Stimulated activated CD4-positive, alpha-beta T cell treated with anti-CD3 and anti-CD28 coated beads, Interleukin-4, amount 100 ng/mL, for 48 hours (primary cell): ENCODE measurements at places on chromosomes 12 and 14.

GRCh38 chr14:62247266-62247665 lies 485.0 kb downstream of the SNAPC1 start:
- no peak for DNase-seq

GRCh38 chr12:12008232-12008850 lies 62.4 kb upstream of the BCL2L14 start:
- peak; percentile 63 for DNase-seq

- DNase-seq = no peak
Measured at GRCh38 chr12:97112136-97112535, 205.1 kb downstream of the NEDD1 start.

DNA sequence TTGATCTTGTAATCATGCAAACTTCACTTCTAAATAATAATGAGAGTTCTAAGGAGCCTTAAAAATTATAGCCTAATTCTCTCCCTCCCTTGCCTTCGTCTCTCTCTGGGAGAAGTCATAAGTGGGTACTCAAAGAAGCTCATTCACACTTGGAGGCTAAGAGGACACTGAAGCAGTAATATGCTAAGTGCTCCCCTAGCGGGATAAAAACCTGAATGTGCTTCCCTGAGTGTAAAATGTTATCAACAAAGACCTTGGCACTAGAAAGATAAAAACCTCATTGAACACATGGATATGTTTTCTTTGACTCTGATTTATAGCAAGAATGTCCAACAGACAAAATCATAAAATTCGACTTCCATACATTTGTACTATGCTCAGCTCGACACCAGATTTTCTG lies 337.9 kb upstream of the NOVA1 start:
- no peak for DNase-seq

DNA sequence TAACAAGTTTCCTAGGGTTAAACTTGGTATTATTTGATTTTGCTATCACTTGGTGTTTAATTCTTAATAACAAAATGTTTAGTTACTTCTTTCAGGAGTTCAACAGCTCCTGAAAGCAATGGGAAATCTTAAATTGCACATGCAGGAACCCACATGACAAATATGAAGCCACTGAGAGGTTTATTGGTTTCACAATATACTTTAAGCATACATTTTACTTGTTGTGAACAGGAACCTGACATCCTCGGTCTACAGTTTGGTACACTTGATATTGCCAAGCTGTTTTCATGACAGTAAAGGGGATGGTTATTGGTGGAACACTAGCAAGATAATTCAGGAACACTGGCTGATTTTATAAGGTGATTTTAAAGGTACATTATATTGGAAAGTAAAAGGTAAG lies 46.2 kb downstream of the SLC38A1 start:
- no peak for DNase-seq

GRCh38 chr12:110001596-110001995 lies 2.4 kb downstream of the ANKRD13A start:
- DNase-seq = no peak

- no peak for DNase-seq
Measured at GRCh38 chr12:119674560-119674959, 6.6 kb downstream of the PRKAB1 start.

DNA sequence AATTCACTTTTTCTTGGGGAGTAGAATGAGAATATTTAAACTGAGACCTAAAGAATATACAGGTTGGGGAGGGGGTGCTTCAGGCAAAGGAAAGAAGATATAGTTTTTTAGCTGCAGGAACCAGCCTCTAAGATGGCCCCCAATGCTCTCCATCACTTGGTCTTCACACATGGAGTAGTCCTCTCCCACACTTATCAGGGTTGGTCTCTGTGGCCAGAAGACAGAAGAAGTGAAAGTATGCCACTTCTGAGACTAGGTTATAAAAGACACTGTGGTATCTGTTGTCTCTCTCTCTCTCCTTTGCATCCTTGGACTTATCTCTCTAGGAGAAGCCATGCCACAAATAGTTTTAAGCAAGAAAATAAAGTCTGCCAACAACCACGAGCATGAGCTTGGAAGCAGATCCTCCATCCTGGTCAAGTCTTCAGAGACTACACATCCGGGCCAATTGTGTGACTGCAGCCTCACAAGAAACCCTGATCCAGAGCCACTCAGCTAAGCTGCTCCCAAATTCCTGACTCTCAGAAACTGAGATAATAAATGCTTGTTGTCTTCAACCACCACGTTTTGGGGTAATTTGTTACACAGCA lies 18.0 kb downstream of the PUS7L start:
- no peak for DNase-seq

DNA sequence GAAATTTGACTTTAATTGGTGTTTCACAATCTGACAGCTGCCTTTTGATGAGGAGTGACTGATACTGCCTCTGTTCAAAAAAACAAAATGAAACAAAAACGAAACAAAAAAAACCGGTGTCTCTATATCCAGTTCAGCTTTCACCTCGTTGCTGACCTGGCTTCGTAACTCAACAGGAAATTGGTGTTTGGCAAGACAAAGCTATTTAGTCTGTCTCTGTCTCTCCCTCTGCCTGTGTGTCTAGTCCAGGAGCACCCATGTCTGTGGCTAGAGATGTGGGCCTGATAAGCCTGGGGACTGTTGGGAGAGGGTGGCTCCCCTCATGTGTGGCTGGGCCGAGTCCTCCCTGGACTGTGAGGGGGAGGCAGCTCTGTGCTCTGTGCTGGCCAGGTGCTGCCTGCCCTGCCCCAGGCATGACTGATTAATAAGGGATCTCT lies 11.3 kb downstream of the CACNA1C start:
- no peak for DNase-seq

- DNase-seq = no peak
Measured at GRCh38 chr12:47360771-47361388, 281.1 kb upstream of the AMIGO2 start.

- DNase-seq = no peak
Measured at GRCh38 chr12:56947633-56948456, 9.6 kb downstream of the RDH16 start.

DNA sequence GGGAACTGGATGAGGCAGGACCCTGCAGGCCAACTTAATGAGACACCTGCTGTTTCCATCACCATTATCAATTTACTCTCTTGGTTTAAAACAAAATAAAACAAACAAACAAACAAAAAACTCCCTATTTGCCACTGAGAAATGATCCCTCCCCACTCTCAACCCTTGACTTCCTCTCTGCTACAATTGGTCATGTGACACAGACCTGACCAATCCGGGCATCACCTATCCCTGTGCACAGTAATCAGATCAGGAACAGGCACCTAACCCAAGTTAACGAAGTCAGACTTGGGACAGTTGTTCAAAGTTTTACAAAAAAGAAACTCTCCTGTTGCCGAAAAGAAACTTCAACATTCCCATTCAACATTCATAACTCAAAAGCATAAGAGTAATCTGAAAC lies 58.4 kb downstream of the NELL2 start:
- DNase-seq = no peak

GRCh38 chr14:24279301-24280186 lies 8.1 kb upstream of the RABGGTA start:
- DNase-seq = no peak

GRCh38 chr14:54815515-54815914 lies 87.1 kb downstream of the GCH1 start:
- no peak for DNase-seq

- DNase-seq = no peak
Measured at GRCh38 chr12:26009593-26009992, 51.1 kb downstream of the RASSF8 start.

GRCh38 chr14:60863249-60863648 lies 117.6 kb downstream of the TRMT5 start:
- DNase-seq = no peak

DNA sequence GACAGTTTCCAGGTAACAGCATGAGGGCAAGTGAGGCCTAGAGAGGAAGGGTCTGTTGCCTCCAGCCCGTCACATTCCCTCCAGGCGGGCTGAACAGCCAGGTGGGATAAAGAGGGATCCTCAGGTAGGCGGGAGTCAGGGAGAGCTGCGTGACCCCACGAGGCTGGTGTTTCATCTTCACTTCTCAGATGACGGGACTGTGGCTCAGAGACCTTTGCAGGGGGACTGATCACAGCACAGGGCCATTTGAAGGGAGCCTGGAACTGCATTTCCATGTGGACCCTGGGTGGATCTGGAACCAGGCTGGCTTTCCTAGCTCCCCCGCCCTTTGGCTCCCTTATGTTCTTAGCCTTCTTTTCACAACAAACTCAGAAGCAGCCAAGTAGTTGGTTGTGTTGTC lies 37.4 kb downstream of the SH2B3 start:
- DNase-seq = no peak

- DNase-seq = no peak
Measured at GRCh38 chr14:64640839-64641238, 63.4 kb upstream of the PLEKHG3 start.

GRCh38 chr14:93989939-93990338 lies 7.2 kb upstream of the CCDC197 start:
- no peak for DNase-seq

DNA sequence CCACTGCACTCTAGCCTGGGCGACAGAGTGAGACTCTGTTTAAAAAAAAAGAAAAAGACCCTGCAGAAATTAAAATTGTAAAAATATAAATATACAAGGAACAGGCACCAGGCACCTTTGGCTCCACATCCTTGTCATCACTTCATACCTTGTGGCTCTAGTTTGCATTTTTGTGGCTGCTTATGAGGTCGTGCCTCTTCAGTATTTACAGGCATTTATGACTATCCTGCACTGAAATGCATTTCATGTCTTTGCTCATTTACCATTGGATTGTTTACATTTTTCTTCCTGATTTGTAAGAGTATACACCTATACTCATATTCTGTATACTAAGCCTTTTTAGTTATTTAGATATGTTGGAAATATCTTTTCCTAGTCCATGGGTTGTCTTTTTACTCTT lies 20.1 kb downstream of the BICD1 start:
- DNase-seq = no peak

GRCh38 chr12:107760207-107760808 lies 629 bp downstream of the PRDM4 start:
- peak; percentile 10 for DNase-seq

DNA sequence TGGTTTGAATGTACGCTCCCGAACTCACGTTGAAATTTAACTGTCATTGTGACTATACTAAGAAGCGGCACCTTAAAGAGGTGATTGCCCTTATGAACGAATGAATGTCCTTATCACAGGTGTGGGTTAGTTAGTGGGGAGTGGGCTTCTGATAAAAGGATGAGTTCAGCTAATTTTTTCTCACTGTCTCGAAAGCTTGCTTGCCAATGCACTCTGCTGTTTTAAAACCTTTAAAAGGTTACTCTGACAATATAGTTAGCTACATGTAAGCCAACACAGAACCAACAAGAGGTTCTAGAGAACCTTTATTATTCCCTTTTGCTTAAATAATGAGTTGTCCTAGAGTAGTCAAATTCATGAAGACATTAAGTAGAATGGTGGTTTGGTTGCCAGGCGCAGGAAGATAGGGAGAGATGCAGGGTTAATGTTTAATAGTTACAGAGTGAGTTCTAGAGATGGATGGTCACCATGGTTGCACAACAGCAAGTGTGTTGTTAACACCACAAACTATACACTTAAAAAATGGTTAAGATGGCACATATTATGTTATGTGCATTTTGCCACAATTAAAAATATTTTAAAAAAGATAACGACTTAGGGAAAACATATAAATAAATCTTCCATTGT lies 26.3 kb downstream of the RTN1 start:
- DNase-seq = no peak

- DNase-seq = no peak
Measured at GRCh38 chr12:101238800-101239329, 28.8 kb upstream of the SLC5A8 start.

DNA sequence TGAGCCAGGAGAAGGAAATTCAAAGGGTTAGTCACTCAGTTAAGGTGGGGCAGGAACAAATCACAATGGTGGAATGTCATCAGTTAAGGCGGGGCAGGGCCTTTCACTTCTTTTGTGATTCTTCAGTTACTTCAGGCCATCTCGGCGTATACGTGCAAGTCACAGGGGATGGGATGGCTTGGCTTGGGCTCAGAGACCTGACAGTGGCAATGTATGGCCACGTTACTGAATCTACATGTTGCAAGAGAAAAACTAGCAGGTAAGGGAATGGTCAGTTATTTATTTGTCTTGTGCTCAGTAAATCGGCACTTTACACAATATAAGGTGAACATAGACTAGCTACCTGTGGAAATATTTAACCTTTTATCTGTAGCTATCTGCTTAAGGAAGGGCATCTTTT lies 11.9 kb downstream of the SLCO1B3 start:
- DNase-seq = no peak

GRCh38 chr12:51409846-51410245 lies 14.8 kb upstream of the SLC4A8 start:
- DNase-seq = no peak

- no peak for DNase-seq
Measured at GRCh38 chr14:69092840-69093422, 60.0 kb downstream of the DCAF5 start.

GRCh38 chr12:111160350-111161241 lies 208.3 kb downstream of the PHETA1 start:
- no peak for DNase-seq
